Fibroblast of the aortic adventitia (primary cell): ENCODE measurements at places on chromosomes 2 and 18. TPM values are rescaled to one million over a fixed set of nuclear protein-coding genes. Genes with fewer than 3 reads are reported as not detected.
A peak's percentile ranks its signal among the peaks of the same experiment; 100 is the strongest.

GRCh38 chr18:66895631-66896030 lies 291.7 kb upstream of the CDH19 start:
- no peak for DNase-seq

GRCh38 chr2:212381428-212382102 lies 157.0 kb downstream of the ERBB4 start:
- DNase-seq = no peak

GRCh38 chr2:68108120-68108519 lies 45.3 kb upstream of the C1D start:
- no peak for DNase-seq

GRCh38 chr2:60000686-60001085 lies 552.8 kb downstream of the BCL11A start:
- no peak for DNase-seq

DNA sequence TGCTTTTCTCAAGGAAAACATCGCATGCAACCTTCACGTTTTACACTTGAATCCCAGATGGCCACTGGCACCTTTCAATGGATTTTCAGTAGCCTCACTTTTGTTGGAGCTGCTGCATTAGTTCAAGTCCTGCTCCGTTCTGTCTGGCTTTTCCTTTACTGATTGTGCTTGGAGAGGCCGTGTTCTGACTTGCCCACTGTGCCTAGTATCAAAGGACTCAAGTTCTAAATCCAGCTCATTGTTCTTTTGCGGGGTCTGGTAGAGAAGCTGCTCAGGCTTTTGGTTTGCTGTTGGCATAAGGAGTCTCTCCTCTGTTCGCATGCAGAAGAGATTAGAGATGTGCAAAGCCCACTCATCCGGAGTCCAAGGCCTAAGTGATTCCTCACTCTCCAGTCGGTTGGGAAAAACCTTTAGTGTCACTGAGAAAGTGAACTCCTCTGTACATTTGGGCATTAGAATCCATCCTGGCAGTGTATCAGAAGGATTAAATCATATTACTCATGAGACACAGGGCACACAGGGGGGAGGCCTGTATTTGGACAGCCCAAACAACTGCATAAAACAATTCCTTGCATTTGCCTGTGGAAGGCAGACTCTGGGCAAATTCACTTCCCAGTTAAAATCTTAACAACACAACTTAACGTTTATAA lies 69.7 kb downstream of the NCK2 start:
- peak; percentile 30 for DNase-seq

DNA sequence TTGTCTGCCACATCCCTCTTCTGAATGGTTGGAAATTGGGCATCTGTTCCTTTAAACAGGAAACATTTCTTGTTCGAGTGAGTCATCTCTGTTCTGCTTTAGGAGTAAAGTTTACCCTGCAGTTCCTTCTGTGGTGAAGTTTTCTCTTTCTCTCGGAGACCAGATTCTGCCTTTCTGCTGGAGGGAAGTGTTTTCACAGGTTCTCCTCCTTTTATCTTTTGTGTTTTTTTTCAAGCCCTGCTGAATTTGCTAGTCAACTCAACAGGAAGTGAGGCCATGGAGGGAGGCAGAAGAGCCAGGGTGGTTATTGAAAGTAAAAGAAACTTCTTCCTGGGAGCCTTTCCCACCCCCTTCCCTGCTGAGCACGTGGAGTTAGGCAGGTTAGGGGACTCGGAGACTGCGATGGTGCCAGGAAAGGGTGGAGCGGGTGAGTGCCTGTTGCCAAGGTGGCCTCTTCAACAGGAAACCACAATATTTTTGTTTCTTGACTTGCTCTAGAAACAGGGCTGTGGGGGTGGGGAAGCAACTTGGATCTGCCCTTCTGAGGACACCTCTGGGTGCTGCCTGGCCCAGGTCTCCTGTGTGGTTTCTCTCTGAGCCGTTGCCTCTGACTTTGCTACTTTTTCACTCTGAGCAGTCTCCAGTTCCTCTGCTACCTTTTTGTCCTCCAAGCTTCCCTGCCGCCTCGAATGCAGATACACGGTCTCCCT lies 2.2 kb upstream of the CASP8 start:
- DNase-seq = peak; percentile 85

- no peak for DNase-seq
Measured at GRCh38 chr2:173664513-173664910, 300.7 kb downstream of the SP3 start.

- no peak for DNase-seq
Measured at GRCh38 chr18:37661478-37661877, 95.9 kb upstream of the CELF4 start.

DNA sequence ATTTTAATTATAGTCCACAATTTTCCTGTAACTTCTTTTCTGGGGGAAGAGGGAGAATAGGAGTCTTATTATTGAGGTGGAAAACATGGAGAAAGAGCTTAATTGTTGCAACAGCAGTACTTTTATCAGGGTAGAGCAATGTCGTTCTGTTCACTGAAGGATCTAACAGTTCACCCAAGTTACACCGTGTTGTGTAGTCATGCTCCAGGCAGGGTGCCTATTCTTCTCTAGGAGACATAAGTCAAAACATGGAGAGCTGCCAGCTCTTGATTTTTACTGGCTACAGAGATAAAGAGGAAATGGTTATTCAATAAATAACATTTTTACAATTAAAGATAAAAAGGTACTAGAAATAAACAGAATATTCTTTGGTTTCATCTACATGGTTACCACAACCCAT lies 594.3 kb upstream of the NETO1 start:
- DNase-seq = peak; percentile 95

DNA sequence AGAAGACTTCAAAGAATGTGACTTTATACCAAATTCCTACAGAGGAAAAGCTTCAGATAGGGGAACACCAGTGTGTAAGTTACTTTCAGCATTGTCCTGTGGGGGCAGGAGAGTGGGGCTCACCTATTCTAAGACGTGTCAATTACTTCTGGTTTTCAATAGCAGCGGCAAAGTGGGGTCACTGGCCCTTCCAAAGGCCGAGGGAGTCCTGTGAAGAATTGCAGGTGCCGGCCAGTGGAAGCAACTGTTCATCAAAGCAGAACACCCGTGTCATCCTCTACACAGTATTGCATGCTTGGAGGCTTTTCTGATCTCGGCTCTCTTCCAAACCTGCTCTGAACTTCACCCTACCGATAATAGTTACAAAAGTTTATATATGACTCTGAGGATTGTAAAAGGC lies 1176.5 kb upstream of the TMEFF2 start:
- no peak for DNase-seq

- no peak for DNase-seq
Measured at GRCh38 chr2:178412047-178412446, 38.9 kb downstream of the PRKRA start.

DNA sequence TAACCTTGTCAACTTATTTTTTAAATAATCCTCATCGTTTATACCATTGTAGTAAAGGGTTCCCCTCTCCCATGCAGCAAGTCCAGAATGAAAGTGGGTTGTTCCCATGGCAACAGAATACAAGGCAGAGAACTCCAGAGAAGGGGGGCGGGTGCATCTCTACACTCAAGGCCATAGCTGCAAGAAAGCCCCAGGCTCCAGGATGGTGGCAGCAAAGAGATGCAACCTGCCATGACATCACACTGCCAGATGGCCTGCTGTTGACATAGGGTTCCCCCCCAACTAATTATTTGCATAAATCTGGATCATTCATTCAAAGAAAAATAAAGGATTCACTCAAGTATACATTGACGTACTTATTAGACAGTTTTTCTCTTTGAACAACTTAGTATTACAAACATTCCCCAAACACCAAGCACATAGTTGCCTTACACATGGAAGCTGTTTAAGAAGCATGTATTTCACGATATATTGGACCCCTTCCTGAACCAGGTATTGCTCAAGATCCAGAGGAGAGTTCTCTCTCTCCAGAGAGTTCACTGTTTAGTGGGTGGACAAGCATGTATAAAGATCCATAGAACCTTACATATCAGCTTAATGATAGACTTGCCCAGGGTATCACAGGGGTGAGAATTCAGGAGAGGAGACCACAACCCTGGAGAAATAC lies 87.4 kb upstream of the KLF7 start:
- no peak for DNase-seq

- DNase-seq = no peak
Measured at GRCh38 chr18:717003-717402, 4.6 kb upstream of the ENOSF1 start.

GRCh38 chr18:36349552-36349951 lies 52.0 kb downstream of the FHOD3 start:
- DNase-seq = no peak

DNA sequence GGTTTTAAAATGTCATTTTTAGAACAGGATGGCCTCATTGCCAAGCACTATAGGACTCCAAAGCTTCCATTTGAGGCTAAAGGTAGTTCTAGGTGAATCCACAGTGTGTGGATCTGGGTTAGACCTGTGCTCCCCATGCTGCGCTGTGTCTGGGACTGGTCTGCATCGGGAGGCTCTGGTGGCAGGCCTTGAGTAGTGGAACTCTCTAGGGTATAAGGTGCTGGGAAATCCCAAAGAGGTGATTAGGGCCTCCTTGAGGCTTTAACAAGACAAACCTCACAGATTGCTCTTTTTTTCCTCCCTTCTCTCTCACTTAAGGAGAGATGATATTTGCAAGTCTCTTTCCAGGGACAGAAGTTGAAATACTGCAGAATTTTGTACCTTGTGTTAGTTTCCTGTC lies 9.3 kb downstream of the SEC11C start:
- no peak for DNase-seq

DNA sequence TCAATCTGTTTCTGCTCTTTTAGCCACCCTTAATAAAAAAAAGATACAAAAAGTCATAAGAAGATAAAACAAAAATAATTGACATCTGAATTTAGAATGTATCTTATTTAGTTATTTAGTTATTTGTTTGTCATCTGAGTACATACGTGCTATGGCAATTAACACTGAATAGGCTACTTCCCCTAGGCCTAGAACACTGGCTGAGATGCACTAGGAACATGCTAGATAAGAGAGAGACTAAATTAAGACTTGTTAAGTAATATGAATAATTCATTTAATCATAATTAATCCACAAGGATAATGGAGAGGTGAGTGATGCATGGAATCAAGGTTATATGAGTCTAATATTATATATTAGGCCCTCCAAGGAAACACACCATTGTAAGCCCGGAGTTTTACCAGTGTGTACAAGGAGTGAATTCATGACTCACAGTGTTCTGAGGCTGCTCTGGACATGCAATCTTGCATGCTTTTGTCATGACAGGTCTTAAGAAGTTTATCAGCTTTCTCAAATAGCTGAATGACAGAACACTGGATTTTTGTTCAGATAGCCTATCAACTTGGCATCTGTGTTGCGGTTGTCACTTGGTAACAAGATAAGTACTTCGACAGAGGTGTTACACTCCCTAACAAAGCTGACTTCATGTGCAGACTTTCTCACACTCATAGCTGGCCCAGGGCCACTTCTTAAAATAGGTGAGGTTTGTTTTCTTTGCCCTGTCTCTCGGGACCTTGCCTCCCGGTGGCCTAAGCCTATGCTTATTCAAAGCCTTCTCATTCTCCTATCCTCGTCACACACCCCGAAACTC lies 5.0 kb upstream of the SERPINB2 start:
- peak; percentile 99 for DNase-seq

GRCh38 chr2:136395582-136395981 lies 277.6 kb upstream of the CXCR4 start:
- no peak for DNase-seq

DNA sequence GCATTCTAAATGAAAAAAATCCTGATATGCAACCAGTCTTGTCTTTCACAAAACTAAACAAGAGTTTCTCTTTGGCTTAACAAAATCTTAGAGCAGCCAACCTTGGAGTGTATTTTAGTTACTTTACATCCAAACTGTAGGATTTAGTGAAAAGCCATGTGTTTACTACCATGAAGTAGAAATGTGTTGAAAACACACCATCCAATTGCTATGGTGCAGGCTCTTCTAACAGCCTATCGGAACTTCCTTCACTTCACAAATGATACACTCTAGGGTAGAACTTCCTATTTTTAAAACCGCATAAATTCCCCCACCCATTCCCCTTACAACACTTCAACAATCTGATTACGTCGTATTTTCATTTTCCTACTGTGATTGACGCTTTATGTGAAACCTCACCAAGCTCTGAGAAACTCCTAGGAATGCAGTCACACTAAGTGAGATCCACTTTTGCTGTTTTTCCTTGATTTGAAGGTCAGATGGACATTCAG lies 74.4 kb upstream of the MAP4K4 start:
- DNase-seq = no peak

GRCh38 chr2:191512874-191513273 lies 165.1 kb upstream of the NABP1 start:
- no peak for DNase-seq

DNA sequence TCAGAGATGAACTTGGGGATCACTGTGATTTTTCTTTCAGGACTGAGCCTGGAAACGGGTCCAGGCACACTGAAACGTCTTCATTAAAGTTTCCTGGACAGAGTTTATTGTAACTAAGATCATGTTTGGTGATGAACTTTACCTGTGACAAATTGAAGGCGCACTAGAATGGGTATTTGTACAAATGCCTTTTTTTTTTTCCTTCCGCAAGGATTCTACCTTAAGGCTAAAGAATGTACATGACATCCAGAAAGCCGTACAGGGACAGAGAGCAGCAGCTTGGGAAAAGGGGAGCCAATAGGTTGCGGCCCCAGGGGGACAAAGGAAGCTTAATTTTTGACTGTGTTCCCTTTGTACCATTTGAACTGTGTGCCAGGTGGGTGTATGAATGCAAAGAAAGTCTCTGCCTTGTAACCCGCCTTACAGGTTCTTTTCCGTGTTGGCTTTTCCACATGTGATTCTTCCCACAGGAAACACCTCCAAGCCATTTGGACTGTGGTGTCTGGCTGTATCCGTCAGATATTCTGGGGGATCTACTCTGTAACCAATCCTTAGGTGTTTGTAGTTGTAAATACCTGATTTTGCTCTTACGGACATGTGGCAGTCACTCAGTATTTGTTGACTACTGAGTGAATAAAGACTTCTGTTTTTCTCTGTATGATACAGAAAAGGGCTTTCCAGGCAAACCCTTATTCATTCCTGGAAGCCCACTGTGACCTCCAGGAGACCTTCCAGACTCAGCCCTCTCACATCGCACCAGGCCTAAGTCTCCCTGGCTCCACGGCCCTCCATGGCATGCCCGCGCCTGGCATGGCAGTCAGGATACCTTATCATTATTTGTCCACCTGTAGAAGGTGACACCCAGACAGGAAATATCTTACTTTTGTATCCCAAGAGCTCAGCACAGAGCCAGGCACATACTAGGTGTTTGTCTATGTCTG lies 1.1 kb downstream of the LRRFIP1 start:
- no peak for DNase-seq

- DNase-seq = no peak
Measured at GRCh38 chr18:39188278-39188677, 1622.7 kb upstream of the CELF4 start.

Gene CHRNG
- total RNA-seq = not detected in 2 replicates

Gene LRP1B
- total RNA-seq = 0.36 and 0.74 TPM in 2 replicates

Gene CFLAR
- 71.5 and 134 TPM in 2 replicates for total RNA-seq

Gene METTL21A
- total RNA-seq = 11.1 and 15.9 TPM in 2 replicates

Gene CKAP2L
- 2.7 and 26.4 TPM in 2 replicates for total RNA-seq

Gene DNAH6
- under 0.01 and 0.49 TPM in 2 replicates for total RNA-seq

Gene SPC25
- total RNA-seq = 19.3 TPM in 1 of 2 replicates, not detected in the other

Gene C2orf72
- total RNA-seq = not detected in 2 replicates

Gene KCNF1
- not detected in 2 replicates for total RNA-seq
